ENCODE measurements at places on chromosomes 2 and 18. TPM values are rescaled to one million over a fixed set of nuclear protein-coding genes. Genes with fewer than 3 reads are reported as not detected.

GRCh38 chr2:54030806-54031205 is 60.0 kb upstream of the PSME4 start:
- peak; percentile 45 for DNase-seq
- no peak overlapping the region for H3K27ac ChIP-seq
- no peaks in the 10 kb centered on the region for H3K4me1 ChIP-seq
- no peak overlapping the region for H3K4me3 ChIP-seq

DNA sequence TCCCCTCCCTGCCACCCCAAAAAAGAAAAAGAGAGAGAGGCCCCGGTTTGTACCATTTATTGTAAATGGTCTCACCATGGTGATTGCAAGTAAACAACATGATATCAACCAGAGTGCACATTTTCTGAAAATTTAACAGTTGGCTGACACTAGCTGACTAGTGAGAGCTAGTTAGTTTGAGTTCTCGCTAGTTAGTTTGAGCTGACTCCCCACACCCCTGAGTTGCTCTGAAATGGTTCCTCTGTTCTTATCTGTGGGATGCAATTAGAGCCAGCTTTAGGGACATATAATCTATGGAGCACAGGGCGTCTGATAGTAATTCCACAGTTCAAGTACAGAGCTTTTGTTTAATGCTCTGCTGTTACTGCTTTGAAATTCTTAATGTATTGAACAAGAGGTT is 13.1 kb downstream of the CASP10 start:
- H3K36me3 ChIP-seq, result no peaks in the 10 kb centered on the region
- H3K4me1 ChIP-seq, result no peaks in the 10 kb centered on the region
- no peaks in the 10 kb centered on the region for H3K27me3 ChIP-seq
- no peak overlapping the region for H3K4me3 ChIP-seq
- DNase-seq, result no peak

CACNB4 gene
- total RNA-seq, result 3.5 TPM

MROH2A gene
- not detected for total RNA-seq

GRCh38 chr2:69375494-69376353 is 11.3 kb downstream of the GFPT1 start:
- H3K27ac ChIP-seq, result no peak overlapping the region
- no peak for DNase-seq
- H3K36me3 ChIP-seq, result peaks cover 7% of the 10 kb centered on the region
- H3K27me3 ChIP-seq, result no peaks in the 10 kb centered on the region
- H3K4me3 ChIP-seq, result no peak overlapping the region

GRCh38 chr2:161484061-161484460 is 68.0 kb downstream of the TBR1 start:
- no peaks in the 10 kb centered on the region for H3K4me1 ChIP-seq
- DNase-seq, result no peak
- no peaks in the 10 kb centered on the region for H3K36me3 ChIP-seq
- no peak overlapping the region for H3K4me3 ChIP-seq
- H3K27ac ChIP-seq, result no peak overlapping the region

DNA sequence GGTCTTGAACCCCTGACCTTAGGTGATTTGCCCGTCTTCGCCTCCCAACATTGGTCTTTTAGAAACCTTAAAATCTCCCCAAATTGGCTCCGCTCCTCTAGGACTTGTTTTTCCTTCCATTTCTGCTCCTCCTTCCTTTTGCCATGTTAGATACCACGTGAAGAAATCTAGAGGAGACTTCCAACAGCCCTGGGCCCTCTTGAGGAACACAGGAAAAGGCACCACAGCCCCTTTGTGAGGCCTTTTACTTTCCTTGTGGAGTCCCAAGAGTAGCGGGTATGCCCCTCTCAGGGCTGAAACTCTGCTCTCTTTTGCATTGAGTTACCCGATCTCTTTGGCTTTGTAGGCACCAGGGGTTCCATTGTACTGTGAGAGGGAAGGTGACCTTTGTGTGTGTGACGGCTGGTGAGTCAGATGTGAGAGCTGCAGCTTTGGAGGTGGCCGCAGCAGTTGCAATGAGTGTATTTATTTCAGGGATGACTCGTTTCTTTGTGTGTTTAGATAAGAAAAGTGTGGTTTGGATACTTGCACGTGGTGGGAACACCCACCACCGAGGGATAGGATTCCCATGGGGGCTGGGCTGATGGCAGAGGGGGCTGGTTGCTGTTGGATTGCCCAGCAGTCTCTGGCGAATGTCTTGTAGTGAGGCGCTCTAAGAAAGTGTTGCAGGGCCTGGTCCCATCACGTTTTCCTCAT is 218.4 kb upstream of the HS6ST1 start:
- no peak for DNase-seq
- no peak overlapping the region for H3K4me3 ChIP-seq
- H3K27ac ChIP-seq, result no peak overlapping the region

- H3K27ac ChIP-seq, result no peak overlapping the region
- H3K27me3 ChIP-seq, result no peaks in the 10 kb centered on the region
- no peaks in the 10 kb centered on the region for H3K4me1 ChIP-seq
Observed at GRCh38 chr2:179842498-179843153, 18.8 kb downstream of the ZNF385B start.

DNA sequence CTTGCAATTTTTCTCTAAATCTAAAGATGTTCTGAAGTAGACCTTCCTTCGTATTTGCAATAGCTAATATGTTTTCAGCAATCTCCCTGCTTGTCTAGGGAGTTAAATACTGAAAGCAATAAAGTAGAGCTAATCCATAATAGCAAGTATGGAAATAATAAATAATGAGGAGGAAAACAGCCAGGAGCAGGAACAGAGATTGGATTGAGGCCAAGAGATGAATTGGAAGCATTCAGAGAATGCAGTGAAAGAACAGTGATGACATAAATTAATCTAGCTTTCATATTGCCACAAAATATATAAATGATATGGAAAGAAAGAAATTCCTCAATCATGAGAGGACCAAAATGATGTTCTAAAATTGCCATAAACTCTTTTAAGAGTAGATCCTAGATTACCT is 679.7 kb downstream of the METTL4 start:
- no peak overlapping the region for H3K4me3 ChIP-seq
- H3K36me3 ChIP-seq, result no peaks in the 10 kb centered on the region
- H3K27me3 ChIP-seq, result no peaks in the 10 kb centered on the region
- H3K27ac ChIP-seq, result no peak overlapping the region

DNA sequence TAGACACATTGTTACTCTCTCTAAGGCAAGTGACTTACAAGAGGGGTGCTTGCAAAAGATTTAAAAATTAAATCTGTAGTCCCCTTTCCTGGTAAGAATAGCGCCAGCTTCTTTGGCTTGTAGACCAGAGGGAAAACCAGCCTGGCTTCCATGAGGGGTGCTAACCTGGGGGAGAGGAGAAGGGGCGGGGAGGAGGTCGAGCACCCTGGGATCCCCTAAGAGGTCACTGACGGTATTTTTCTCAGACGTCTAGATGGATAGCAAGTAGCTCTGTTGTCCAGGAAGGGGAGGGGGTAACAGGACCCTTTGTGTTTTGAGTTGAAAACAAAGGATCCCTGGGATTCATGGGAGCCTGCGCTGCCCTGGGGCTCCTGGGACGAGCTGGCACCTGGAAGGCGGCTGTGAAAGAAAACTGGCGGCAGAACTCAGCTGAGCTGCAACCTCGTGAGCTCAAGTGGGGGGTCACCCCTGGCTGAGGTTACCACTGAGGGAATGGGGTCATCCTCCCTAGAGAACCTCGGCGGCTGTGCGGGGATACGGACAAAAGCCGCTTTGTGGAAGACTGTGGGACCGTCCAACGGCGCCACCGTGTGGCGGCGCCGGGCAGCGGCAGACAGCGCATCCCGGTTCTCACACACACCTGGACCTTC is 37.8 kb upstream of the MRPL19 start:
- peaks cover 6% of the 10 kb centered on the region for H3K4me1 ChIP-seq
- H3K27ac ChIP-seq, result no peak overlapping the region
- H3K4me3 ChIP-seq, result no peak overlapping the region

MBD1 gene
- total RNA-seq, result 65.6 TPM

KLHL41 gene
- 2.9 TPM for total RNA-seq

DNA sequence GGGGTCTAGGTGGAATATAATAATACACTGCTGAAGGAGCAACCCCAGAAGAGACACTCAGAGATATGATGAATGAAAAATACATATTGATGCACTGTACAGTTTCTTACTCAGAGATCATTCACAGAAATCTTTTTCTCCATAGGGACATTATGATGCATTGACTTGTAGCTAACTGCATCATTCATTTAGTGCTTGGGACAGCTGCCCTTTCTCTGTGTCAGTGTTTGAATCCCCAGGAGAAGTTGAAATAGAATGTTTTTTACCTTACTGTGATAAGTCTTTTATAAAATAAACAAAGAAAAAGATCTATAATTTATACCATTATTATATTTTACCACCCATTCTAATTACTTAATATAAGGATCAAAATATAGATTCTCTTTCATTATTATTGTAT is 91.7 kb upstream of the DSEL start:
- no peaks in the 10 kb centered on the region for H3K27me3 ChIP-seq
- no peak overlapping the region for H3K4me3 ChIP-seq
- no peaks in the 10 kb centered on the region for H3K4me1 ChIP-seq

ECEL1 gene
- total RNA-seq, result 1.4 TPM

DNA sequence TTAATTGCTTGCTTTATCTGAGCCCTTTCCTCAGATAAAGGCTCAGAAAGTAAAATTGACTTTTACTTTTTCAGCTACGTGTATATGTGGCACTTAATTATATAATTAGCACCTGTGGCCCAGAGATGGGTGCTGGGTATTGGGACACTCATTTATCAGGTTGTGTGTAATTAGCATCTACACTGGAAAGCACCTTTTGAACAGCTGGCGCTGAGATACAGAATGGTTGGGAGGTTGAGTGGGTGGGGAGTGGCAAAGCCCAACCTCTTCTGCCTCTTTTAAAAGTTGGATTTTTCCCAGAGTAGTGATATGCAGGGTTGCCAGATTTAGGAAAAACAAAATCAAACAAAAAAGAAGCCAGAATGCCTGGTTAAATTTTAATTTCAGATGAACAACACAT is 23.9 kb downstream of the SPTBN1 start:
- H3K4me3 ChIP-seq, result no peak overlapping the region
- no peaks in the 10 kb centered on the region for H3K27me3 ChIP-seq
- no peaks in the 10 kb centered on the region for H3K36me3 ChIP-seq
- DNase-seq, result no peak

KRTCAP3 gene
- not detected for total RNA-seq

- H3K4me3 ChIP-seq, result no peak overlapping the region
- H3K4me1 ChIP-seq, result peaks cover 12% of the 10 kb centered on the region
- peaks cover 4% of the 10 kb centered on the region for H3K36me3 ChIP-seq
- no peak overlapping the region for H3K27ac ChIP-seq
- no peaks in the 10 kb centered on the region for H3K27me3 ChIP-seq
Observed at GRCh38 chr2:241061275-241061674, 40.8 kb downstream of the MTERF4 start.

GRCh38 chr2:191386938-191387536 is 141.8 kb downstream of the MYO1B start:
- H3K27me3 ChIP-seq, result no peaks in the 10 kb centered on the region
- peaks cover 11% of the 10 kb centered on the region for H3K36me3 ChIP-seq
- no peak overlapping the region for H3K27ac ChIP-seq
- DNase-seq, result no peak
- peaks cover 16% of the 10 kb centered on the region for H3K4me1 ChIP-seq

DNA sequence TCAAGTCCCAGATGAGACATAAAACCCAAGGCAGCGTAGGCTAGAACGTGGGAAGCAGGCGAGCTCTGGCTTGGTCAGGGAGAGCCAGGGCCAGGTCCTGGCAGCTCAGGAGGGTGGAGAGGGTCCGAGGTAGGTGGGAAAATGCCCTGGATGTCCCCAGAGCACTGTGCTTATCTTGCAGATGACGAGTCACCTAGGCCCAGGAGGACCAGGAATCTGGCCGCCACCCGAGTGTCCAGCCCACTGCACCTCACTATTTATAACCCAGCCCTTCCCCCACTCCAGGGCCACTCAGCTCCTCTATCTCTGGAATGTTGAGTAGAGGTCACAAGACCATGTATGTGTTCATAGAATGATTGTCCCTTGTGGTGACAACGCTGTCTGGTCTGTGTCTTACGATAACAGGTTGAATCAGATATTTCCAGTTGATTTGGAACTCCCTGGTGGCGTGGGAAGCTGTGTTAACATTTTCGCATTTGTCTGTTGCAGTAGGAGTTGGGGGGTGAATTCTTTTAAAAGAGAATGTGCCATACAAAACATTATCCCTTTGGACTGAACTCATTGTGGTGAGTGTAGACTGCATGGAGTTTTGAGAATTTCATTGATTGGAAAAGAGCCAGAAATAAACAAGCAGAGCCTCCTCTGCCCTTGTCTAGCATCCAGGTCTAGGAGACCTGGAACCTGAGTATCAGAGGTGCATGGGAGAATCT is 47.5 kb downstream of the EMILIN2 start:
- H3K27ac ChIP-seq, result no peak overlapping the region
- no peak for DNase-seq
- H3K36me3 ChIP-seq, result peaks cover 4% of the 10 kb centered on the region
- H3K27me3 ChIP-seq, result no peaks in the 10 kb centered on the region
- no peak overlapping the region for H3K4me3 ChIP-seq
- H3K4me1 ChIP-seq, result peaks cover 7% of the 10 kb centered on the region

DNA sequence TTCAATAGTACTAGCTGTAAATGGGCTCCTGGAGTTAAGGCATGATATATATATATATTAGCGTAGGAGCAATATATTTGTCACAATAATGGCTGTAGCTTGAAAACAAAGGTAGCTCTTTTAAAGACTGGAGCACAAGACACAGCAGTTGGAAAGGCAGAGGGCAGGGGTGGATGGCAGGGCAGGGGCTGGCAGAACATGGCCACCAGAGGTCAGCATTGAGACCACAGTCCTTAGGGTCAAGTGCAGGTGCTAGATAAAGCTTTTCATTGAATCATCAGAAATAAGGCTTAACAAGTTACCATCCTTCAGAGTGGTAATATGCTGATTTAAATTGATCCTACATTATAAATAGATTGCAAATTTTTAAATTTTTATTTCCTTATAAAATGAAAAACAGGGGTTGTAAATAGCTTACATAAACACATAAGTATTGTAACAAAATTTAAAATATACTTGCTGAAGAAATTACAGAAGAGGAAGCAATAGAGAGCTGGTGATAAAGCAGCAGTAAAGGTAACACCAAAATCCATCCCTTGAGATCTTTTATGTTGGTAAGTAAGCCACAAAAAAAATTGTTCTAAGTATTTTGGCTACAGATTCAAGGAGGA is 161.2 kb upstream of the PIEZO2 start:
- no peak overlapping the region for H3K27ac ChIP-seq
- H3K4me3 ChIP-seq, result no peak overlapping the region
- H3K36me3 ChIP-seq, result no peaks in the 10 kb centered on the region
- no peaks in the 10 kb centered on the region for H3K4me1 ChIP-seq
- no peak for DNase-seq

- H3K36me3 ChIP-seq, result no peaks in the 10 kb centered on the region
- H3K4me1 ChIP-seq, result no peaks in the 10 kb centered on the region
Observed at GRCh38 chr2:176419591-176420071, 150.4 kb downstream of the MTX2 start.

SIX3 gene
- total RNA-seq, result 0.17 TPM

DNA sequence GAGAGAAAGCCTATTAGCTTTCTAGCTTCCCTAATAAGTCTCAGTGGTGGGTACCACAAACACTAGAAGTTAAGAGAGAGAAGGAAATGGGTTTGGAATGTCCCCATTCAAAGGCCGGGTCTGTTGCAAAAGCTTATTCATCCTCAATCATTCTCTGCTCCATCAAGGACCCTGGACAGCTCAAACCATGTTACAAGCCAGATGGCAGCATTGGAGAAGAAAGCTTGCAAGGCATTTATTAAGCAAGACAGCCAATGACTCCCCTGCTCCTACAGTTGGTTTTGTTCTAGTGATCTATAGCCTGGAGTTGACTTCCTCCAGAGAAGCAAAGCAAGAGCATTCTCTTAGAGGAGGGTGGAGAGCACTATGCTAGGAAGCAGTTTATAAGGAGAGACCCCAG is 86.9 kb upstream of the LMAN1 start:
- no peaks in the 10 kb centered on the region for H3K36me3 ChIP-seq
- H3K4me3 ChIP-seq, result no peak overlapping the region
- no peak for DNase-seq
- H3K4me1 ChIP-seq, result no peaks in the 10 kb centered on the region

DYNC1I2 gene
- total RNA-seq, result 122 TPM

ABCG8 gene
- total RNA-seq, result not detected

Measured in esophagus muscularis mucosa (tissue), 4 donors.